AML-193 (cell line): ENCODE measurements at places on chromosomes 5 and 9.

DNA sequence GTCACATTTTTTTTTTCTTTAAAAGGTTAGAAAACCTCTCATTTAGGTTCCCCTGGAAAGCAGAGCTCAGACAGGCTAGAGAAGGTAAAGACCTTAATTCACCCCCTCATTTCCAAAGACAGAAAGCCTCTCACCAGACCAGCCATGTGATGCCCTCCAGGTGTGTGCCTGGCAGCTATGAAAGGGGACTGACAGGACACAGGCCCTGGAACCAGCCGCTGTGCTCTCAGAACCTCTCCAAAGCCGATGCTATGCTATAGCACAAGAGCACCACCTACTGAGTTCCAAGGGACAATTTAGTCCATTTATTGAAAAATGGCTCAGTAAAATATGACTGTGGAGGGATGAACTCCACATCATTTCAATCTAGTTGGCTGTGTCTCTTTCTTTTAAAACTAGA lies 48.8 kb downstream of the FANCC start:
- DNase-seq = no peak

DNA sequence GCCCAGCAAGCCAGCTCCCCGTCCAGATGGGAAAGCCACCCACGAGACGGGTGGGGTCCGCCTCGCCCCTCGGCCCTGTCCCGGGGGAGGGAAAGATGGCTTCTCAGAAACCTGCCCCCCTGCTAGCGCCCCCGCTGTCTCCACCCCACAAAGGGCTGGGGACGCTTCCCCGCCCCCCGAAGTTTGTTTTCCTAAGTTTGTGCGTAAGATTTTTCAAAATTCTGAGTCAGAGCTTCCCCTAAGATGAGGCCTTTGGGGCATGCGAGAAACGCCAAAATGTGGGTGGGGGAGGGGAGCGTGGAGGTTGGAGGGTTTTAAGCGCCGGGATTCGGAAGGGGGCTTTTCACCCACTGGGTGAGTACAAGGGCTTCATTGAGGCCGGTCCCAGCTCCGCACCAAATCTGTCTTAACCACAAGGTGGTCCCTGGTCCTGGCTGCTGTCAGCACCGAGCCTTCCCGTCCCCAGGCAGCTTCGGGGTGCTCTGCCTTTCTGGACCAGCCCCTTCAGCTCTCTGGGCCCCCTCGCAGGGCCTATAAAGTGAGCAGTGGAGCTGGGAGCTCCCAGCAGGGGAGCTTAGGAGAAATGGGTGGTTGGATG lies 32.3 kb downstream of the PRRX2 start:
- DNase-seq = no peak

- no peak for DNase-seq
Observed at GRCh38 chr9:99078717-99079116, 26.2 kb upstream of the TGFBR1 start.

DNA sequence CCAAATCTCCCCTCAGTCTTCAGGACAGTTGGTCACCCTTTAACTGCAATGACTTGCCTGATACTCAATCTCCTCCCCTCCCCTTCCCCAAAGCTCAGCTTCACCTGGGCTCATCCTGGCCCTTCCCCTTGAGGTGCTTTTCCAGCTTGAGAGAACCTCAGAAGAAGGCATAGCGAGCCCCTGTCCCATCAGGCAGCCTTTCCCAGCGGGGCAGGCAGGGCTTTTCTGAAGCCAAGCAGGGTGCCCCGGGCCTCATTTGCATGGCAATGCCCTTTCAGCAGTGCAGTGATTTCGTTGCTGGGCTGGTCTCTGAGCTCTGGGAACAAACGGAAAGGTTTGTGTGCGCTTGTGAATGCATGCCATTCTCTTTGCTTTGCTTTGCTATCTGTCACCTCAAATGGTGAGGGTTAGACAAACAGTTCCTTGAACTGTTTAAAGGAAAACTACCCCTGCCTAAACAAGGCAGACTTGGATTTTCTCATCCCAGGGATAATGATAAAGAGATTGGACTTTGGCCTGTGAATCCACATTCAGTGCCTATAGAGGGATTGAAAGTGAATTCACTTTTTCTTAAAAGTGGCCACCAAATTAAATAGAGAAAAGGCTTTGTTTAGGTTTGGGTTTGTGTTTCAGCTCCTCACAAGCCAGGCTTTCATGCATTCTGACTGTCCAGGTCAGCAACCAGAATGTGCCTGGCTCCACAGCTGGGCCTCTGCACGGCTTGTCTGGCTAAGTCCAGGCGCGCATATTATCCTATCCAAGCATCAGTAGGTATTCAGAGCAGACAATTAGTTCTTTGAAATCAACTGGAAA lies 165.3 kb downstream of the ZNF608 start:
- DNase-seq = no peak

DNA sequence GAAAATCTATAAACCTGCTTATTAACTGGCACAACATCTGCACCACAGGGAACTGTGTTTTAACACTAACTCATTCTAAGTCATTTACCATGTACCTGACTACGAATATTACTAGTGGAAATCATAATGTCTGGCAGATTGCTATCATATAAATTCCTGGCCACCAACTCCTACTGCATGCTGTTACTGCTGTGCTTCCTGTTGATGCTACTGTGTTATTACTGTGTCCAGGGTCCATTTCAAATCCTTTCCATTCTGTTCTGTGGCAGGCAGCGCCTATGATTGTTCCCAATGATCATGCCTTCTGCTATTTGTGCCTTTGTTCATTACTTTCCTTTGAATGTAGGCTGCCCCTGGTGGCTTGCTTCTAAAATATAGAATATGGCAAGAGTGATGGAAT lies 4.7 kb upstream of the ZNF131 start:
- DNase-seq = no peak

DNA sequence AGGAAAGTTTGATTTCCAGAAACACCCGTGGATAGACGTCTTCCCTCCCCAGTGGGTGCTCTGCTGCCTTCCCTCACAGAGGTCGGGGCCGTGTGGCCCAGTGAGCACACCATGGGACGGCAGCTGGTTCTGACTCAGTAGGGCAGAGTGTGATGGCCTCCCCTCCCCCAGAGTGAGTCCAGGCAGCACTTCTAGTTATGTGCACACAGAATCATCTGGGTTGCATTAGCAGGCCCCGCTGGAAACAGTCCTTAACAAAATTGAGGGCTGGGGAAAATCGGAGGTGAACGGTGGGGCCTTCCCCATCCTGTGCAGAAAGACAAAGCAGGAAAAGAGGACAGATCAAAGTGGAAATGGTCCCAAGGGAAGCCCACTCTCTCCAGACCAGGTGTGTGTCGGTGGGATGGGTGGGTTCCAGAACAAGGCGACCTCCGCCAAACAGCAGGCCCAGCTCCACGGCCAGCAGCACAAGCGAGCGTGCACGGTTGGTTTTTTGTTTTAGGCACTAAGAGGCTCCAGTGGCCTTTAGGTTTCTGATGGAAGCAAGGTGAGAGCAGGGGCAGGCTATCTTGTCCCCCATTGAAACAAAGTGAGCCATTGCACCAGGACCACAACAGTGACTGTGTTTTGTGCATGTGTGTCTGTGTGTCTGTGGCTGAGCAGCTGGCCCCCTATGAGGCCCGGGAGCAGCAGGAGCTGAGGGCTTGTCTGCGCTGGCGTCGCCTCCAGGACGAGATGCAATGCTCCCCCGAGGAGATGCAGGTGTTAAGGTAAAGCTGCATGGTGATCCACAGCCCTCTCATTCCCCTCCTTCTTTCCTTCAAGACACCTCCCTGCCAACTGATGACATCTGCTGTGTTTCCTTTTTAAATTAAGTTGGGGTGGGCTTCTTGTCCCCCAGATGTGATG lies 201.5 kb downstream of the AOPEP start:
- DNase-seq = no peak

DNA sequence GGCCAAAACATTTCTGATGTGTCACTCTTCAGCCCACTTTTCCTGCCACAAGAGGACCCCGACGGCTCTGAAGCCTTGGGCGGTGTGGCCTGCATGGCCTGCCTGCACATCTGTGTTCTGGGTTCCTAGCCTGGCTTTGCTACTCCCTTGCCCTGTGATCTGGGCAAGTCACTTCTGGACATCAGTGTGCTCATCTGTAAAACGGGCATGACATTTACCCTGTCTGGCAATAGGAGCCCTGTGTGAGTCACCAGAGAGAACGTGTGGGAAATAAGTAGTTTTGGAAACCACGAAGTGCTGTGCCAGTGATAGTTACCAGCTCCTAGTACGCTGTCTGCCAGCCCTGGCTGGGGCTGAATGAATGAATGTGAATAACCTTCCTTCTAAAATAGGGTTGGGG lies 90.8 kb downstream of the MACROH2A1 start:
- no peak for DNase-seq

DNA sequence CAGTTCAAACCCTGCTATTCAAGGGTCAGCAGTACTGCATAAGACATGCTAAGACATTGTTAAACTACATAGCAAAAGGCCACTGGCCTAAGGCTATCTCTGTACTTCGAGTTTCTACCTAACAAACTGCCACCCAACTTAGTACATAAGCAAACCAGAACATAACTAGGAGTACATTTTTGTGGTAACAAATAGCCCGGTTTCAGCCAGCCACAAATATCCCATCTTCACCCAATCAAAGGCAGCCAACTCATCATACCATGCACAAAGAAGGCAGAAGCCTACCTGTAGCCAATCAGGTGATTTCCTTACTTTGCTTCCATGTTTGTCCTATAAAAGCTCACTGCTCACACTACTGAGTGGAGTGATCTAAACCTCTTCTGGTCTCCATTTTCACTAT lies 201.4 kb downstream of the SMARCA2 start:
- no peak for DNase-seq

GRCh38 chr5:10233505-10233904 lies 16.2 kb downstream of the ATPSCKMT start:
- no peak for DNase-seq
